ENCODE measurements at places on chromosomes 2 and 18. TPM values are rescaled to one million over a fixed set of nuclear protein-coding genes. Genes with fewer than 3 reads are reported as not detected.

DNA sequence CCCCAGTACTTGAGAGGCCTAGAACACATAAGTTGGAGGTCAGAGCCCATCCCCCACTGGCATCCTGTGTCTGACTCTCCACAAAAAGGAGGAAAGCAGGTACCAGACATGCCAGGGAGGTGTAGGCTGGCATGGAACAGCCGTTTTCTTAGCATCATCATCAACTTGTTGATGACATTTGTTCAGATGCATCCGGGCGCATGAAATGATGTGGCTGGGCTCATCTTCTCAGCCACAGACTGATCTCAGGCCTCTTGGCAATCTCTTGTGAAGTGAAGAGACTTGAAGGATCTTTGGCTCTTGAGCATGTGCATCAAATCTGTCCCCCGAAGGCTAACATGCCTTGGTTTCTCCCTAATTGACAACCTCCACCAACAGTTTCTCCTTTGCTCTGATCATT, 243.3 kb downstream of the TSN start:
- DNase-seq: no peak
- H3K4me3 ChIP-seq: no peak overlapping the region
- no peaks in the 10 kb centered on the region for H3K27me3 ChIP-seq
- H3K27ac ChIP-seq: no peak overlapping the region
- no peaks in the 10 kb centered on the region for H3K4me1 ChIP-seq

DNA sequence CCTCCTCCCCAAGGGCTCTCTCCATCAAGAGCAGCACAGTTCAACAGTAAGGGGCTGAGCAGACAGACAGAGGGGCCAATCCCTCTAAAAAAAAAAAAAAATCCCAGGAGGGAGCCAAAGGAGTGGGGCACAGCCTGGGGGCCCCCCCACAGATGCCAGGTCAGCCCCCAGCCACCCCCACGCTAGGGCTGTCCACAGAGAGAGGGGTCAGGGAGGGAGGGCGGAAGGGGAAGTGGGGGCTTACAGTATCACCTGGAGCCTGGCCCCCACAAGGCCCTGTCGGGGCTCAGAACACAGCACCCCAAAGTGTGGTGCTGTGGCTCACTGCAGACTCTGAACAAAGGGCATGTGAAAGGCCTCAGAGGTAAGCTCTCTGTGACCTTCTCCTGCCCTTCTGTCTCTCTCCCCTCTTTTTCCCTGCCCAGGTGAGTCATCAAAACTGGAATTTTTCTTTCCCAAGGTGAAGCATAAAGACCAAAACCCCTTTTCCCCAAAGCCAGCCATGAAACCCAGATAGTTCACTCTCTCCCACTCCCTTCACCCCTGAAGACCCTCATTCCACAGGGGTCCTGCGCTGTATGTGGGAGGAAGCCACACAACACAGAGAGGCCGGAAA, 13.9 kb downstream of the BIN1 start:
- no peaks in the 10 kb centered on the region for H3K4me1 ChIP-seq
- no peak for DNase-seq
- H3K27ac ChIP-seq: no peak overlapping the region
- no peaks in the 10 kb centered on the region for H3K27me3 ChIP-seq
- H3K36me3 ChIP-seq: no peaks in the 10 kb centered on the region

DNA sequence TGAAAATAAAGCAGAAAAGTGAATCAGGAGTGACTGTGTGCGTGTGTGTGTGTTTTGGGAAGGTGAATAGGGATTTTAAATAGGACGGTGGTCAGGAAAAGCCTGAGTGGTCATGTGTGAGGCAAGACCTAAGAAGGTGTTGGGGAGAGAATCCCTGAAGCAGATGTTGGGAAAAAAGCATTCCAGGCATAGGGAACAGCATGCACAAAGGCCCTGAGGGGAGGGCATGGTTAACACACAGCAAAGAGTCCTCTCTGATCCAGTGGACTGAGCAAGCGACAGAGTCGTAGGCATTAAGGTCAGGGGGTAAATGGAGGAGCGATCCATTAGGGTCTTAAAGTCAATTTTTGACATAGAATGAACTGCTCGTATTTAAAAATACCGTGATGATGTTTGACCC, 34.0 kb upstream of the OTOS start:
- H3K36me3 ChIP-seq: no peaks in the 10 kb centered on the region
- H3K27me3 ChIP-seq: no peaks in the 10 kb centered on the region
- H3K27ac ChIP-seq: no peak overlapping the region
- no peak for DNase-seq
- H3K4me1 ChIP-seq: no peaks in the 10 kb centered on the region

The IL18R1 gene
- total RNA-seq: 4.8 TPM

The FAM168B gene
- total RNA-seq: 101 TPM

DNA sequence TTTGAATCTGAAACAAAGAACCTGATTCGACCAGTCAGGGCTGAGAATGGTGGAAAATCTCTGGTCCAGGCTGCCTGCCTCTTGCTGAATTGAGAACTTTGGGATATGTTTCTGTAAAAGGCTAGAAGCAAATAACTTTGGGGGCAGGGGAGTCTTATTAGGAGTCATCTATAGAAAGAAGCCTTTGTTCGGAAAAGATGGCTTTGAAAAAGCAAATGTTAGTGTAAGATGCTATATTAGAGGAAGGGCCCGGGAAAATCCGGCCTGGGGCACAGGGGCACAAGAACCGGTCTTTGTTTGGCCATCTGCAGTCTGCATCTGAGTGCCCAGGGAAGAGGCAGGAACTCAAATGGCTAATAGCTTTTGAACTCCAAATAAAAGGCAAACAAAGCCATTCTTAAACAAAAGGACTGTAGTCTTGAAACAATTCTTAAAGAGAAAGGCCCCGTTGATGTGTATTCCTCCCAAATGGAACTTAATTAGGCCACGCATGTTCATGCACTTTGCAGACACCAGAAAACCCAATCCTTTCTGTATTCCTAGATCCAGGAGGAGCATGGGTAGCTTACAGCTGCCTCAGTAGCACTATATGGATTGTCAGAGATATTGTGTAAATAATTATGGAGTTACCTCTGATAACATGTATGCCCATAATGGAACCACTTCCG, 180.0 kb upstream of the ARL4C start:
- no peak overlapping the region for H3K27ac ChIP-seq
- no peaks in the 10 kb centered on the region for H3K4me1 ChIP-seq
- no peak for DNase-seq
- no peaks in the 10 kb centered on the region for H3K36me3 ChIP-seq

The GKN2 gene
- not detected for total RNA-seq

DNA sequence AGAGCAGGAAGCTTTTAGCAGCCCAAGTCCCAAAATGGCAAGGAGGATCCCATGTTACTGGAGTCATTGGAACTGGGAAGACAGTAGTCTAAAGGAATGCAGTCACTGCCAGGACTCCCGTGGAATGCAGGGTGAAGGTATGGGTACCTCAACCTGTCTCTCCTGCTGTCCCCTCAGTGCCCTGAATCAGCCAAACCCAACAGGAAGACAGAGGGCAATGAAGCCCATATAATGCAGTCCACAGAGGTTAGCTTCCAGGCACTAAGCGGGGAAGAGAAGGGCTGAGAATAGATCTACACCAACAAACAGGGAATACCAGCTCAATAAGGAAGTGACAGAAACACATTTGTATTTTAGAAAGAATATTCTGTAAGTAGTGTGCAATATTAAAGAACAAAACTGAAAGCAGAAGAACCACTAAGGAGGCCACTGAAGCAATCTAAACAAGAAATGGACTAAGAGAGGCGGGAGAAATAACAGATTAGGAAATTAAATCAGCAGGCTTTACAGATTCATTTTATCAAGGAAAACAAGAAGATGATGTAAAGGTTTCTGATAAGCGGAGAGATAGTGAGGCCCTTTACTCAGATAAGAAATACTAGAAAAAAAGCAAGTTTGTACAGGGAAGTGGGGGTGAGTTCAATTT, 8.3 kb downstream of the NEMP2 start:
- no peak overlapping the region for H3K4me3 ChIP-seq
- no peak for DNase-seq
- H3K27ac ChIP-seq: no peak overlapping the region
- no peaks in the 10 kb centered on the region for H3K27me3 ChIP-seq

The RGPD3 gene
- not detected for total RNA-seq

The REG1B gene
- total RNA-seq: not detected

GRCh38 chr18:50720325-50720674, 99.5 kb downstream of the MRO start:
- no peaks in the 10 kb centered on the region for H3K4me1 ChIP-seq
- H3K4me3 ChIP-seq: no peak overlapping the region
- no peak overlapping the region for H3K27ac ChIP-seq
- H3K36me3 ChIP-seq: no peaks in the 10 kb centered on the region

DNA sequence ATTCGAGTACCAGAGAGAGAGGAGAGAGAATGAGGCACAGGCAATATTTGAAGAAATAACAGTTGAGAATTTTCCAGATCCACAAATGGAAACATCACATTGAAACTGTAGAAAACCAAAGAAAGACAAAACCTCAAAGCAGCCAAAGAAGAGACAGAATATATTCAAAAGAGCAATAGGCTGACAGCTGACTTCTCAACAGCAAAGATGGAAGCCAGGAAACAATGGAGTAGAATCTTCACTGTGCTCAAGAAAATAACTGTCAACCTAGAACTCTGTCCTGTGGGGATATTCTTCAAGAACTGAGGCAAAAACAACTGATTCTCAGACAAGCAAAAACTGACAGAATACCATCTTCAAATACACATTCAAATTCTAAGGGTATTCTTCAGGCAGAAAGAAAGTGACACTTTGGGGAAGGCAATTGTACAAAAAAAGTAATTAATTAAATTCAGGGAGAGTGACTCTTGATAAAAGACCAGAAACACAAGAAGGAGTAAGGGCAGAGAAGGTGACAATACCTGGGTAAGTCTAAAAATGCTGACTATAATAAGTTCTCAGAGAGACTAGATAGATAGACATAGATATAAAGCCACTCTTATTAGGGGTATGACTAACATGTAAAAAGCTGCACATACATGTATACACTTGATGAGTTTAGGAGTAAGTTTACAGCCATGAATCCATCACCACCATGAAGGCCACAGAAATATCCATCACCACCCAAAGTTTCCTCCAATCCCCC, 25.6 kb downstream of the ANKMY1 start:
- no peak overlapping the region for H3K4me3 ChIP-seq
- H3K27me3 ChIP-seq: no peaks in the 10 kb centered on the region
- no peak overlapping the region for H3K27ac ChIP-seq
- H3K36me3 ChIP-seq: no peaks in the 10 kb centered on the region
- H3K4me1 ChIP-seq: no peaks in the 10 kb centered on the region

The CPO gene
- total RNA-seq: 0.90 TPM

DNA sequence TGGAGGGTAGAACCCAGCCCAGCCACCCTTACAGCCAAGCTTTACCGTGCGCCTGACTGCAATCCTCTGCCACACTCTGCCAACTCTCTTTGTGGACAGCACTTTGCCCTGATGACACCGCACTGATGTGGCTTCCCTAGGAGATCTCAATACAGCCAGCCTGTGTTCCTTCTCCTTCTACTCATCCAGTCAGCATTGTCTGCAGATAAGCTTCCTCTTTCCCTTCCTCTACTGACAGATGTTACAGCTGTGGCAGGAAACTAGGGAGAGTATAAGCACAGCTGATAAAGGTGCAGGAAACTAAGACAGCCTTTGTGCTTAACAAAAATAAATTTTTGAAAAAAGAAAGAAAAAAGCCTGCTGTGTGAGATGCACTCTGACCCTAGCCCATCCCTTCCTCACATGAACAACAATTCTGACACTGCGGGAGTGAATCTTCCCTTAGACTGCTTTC, 25.0 kb downstream of the CEP68 start:
- no peaks in the 10 kb centered on the region for H3K36me3 ChIP-seq
- DNase-seq: no peak
- H3K4me3 ChIP-seq: no peak overlapping the region

DNA sequence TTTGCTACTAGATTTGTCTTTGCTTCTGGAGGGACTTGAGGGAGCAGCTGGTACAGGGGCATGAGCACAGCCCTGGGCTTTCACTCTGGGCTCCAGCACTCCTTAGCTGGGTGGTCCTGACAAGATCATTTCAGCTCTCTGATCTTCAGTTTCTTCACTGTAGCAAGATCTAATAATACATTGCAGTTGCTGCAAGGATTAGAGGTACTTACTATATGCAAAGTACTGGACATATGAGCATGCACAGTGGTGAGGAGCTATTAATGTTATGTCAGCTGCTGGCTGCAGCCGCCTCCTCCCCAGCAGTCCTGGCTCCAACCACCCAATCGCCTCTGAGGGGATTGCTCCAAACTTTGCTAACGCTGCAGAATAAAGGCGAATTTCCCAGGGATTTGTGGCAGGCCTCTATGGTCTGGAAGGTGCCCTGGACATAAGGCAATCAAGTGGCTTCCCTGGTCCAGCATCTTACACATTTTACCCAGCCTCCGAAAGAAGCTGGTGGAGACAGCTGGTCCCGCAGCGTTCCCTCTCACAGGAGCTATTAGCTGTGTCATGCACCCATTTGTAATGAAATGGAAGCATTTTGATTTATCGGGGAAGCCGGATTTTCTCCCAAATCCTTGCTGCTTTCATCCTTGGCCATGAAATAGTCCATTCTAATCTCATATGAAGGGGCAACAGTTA, 96.7 kb downstream of the RHOB start:
- H3K4me1 ChIP-seq: no peaks in the 10 kb centered on the region
- no peaks in the 10 kb centered on the region for H3K27me3 ChIP-seq

- H3K4me1 ChIP-seq: no peaks in the 10 kb centered on the region
- no peaks in the 10 kb centered on the region for H3K27me3 ChIP-seq
These were observed 163.7 kb upstream of the TNP1 start for GRCh38 chr2:217023611-217024010.

- no peaks in the 10 kb centered on the region for H3K4me1 ChIP-seq
- peaks cover 5% of the 10 kb centered on the region for H3K27me3 ChIP-seq
- no peak for DNase-seq
- H3K4me3 ChIP-seq: no peak overlapping the region
- no peak overlapping the region for H3K27ac ChIP-seq
These were observed 9.8 kb downstream of the POU3F3 start for GRCh38 chr2:104863468-104864279.

The SUMO1 gene
- 46.9 TPM for total RNA-seq

DNA sequence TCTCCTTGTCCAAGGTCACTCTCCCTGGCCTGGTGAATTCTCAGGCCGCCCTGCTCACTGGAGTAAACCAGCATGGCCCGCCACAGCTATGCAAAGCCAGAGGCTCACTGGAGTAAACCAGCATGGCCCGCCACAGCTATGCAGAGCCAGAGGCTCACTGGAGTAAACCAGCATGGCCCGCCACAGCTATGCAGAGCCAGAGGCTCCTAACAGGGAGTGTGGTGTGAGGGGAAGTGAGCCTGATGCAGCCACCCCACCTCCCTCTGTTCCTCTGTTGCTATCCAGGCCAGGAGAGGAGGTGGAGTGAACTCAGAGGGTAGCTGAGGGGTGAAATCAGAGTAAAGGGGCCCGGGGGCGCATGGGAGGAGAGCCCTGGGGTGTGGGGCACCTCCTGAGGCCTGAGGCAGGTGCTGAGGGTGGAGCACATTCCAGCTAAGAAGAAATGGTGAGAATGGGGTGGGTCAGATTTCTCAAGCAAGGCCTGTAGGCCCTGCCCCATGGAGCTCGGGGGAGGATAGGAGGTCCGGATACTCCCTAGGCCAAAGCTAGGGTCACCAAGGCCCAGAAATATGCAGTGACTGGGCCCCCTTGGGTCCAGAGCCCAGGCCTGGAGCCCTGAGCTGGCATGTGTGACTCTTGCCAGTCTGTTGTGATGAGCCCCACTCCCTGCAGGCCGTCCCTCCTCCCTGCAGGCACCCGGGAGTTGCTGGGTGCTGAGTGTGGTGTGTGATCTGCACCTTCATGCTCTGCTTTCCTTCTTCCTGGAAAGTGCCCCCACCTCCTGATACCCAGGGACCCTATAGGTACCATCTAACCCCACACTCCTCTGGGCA, 1.5 kb downstream of the ATP6V1B1 start:
- no peaks in the 10 kb centered on the region for H3K27me3 ChIP-seq
- H3K27ac ChIP-seq: no peak overlapping the region
- no peak overlapping the region for H3K4me3 ChIP-seq
- no peaks in the 10 kb centered on the region for H3K36me3 ChIP-seq
- DNase-seq: no peak

The SRD5A2 gene
- 4.1 TPM for total RNA-seq

The C2orf76 gene
- 18.2 TPM for total RNA-seq

Data from uterus (tissue), 4 donors.